Amniotic stem cell (primary cell): ENCODE measurements at places on chromosomes 3 and 15.
A peak's percentile ranks its signal among the peaks of the same experiment; 100 is the strongest.

- peak; percentile 72 for DNase-seq
Observed at GRCh38 chr3:158167737-158168557, 58.1 kb downstream of the RSRC1 start.

- DNase-seq, result no peak
Observed at GRCh38 chr15:41987246-41987924, 15.0 kb upstream of the EHD4 start.

DNA sequence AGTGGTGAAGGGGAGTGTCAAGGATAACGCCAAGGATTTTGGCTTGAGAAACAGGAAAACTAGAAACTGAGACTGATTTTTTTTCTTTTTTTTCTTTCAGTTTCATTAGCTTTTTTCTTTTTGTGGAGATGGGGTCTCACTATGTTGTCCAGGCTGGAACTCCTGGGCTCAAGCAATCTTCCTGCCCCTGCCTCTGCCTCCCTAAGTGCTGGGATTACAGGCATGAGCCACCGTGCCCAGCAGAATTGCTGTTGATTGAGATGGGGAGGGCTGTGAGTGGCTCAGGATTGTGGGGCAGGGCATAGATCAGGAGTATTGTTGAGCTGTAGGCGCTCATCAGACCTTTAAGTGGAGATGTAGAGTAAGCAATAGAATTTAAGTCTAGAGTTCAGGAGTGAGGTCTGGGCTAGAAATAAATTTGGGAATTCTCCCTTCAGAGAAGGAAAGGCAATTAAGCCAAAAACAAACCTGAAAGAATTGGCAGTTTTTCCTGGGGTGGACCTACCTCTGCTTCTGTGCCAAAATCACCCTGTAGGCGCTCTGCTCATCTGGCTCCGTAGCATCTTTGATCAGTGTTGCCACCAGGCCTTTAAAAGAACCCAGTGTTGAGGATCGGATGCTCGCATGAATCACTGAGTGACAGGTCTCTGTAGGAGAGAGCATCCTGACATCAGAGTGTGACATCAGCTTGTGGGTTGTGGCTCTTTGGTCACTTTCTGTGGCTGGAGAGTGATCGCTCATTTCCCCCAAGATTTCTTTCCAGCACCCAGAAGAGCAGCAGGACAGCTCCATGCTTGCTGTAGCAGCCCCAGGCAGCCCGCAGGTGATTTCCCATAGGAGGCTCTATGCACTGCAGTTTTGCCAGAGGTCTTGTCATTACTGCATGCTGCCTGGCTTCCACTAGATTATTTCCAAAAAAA is 15.8 kb downstream of the ABHD17C start:
- DNase-seq, result no peak

GRCh38 chr15:69673291-69673881 is 220.8 kb downstream of the RPLP1 start:
- no peak for DNase-seq

DNA sequence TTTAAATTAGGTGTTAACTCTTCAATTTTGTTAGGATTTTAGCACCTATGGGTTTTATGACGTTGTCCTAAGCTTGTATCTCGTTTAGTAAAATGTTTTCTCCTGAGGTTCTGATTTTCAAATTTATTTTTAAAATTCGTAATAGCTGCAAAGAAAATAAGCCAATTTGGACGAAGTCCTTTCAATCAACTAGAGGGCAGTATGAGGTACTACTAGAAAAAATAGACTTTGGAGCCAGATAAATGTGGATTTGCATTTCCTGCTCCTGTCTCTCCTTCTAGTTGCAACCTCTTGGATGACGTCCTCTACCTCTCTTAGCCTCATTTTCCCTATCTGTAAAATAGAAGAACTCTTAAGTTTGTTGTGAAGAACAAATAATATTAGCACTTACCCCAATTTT is 81.1 kb downstream of the SLTM start:
- no peak for DNase-seq

DNA sequence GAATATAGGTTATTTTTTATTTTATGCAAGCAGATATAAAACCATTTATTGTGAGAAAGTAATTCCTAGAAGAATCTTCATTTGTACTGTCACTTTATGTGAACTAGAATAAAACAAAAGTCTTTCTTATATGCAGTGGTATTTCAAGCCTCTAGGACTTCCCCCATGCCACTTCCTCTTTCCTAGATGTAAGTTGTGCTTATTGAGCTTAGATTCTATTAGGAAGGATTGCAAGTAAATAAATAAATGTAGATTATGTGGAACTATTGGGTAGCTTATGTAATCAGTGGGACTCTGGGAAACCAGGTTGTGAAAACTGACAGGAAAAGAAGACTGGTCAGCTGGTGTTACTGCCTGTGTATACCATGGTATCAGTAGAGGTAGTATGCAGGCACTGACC is 169.7 kb downstream of the RSRC1 start:
- DNase-seq, result no peak

DNA sequence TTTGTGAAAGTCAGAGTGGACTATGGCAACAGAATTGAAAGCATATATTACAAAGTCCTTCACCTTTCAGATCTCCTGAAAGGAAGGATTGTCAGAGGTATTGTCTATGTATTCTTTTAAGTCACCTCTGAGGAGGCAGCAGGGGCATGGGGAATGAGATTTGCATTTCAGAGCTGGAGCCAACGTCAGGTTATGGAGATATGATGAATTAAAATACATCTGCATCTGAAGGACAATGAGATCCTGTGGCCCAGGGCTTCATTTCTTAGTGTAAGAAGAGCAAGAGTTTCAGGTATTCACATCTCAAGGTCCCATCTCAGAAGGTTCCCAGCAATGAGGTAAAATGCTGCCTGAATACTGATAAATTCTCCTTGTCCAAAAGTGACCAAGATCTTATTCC is 695.8 kb downstream of the TUSC7 start:
- DNase-seq, result no peak
